ENCODE measurements at places on chromosomes 12 and 14.

- DNase-seq = no peak
These were observed 95.8 kb downstream of the SOX5 start for GRCh38 chr12:23853640-23854039.

DNA sequence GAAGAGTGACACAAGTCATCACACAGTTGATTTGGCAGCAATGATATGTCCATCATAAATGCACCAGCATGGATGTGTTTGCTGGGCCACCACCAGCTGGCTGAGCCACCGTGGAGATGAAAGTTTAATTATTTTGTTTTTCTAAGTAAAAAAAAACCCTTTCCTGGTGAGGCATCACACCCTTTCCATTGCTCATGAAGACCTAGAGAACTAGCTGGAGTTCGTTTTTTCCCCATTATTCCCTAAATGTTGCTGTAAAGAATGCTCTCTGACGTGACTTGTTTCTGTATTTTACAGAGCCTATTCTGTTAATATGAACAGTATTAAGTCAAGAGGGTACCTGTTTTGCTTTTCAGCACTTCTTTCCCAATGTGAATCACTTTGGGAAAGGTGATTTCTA lies 257.9 kb downstream of the MSRB3 start:
- no peak for DNase-seq

- no peak for DNase-seq
These were observed 82.6 kb downstream of the ERC1 start for GRCh38 chr12:1073652-1074051.

GRCh38 chr14:22713631-22713950 lies 52.9 kb upstream of the OXA1L start:
- no peak for DNase-seq

GRCh38 chr14:73759183-73759713 lies 45.1 kb upstream of the PNMA1 start:
- DNase-seq = no peak

DNA sequence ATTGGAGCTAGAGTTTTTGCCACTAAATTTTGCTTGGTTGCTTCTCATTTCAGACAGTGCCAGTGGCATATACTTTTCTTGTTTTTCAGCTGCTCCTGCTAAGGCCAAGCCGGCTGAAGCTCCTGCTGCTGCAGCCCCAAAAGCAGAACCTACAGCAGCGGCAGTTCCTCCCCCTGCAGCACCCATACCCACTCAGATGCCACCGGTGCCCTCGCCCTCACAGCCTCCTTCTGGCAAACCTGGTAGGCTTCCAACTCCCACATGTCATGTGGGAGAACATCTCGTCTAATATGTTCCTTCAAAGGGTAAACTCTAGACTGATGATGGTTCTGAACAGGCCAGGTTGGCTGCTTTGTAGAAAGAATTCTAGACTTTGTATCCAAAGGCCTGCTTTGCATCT lies 11.0 kb downstream of the DLST start:
- DNase-seq = no peak

DNA sequence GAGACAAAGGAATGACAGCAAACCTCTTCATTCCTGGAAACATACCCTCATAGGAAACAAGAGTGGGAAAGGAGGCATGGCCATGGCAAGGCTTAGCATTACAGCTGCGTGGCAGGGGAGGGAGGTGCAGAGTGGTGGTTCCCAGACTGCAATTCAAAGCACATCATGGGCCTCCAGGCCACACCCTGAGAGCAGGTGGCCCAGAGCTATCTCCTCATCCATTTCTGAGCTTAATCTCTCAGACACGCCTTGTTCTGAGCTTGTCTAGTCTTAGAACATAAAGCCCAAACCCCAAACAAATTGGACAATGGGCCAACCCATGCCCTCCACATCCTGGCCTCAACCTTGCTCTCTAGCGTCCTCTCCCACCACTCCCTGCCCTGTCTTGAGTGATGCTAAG lies 5.9 kb upstream of the KRT3 start:
- no peak for DNase-seq

DNA sequence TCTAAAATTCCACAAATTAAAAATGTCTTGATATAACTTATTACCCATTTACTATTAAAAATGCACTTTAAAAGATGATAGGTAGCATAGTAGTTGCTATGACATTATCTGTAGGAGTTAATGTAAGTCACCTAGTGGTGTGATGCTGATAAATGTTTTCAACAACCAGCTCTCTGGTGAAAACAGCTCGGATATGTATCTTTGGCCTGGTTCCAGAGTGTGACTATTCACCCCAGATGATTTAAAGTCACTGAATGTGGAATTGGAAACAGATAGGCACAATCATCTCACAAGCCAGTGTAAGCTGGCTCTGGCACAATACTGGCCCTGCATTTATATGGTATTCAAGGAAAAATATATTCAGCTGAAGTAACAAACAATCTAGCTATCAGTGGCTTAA lies 9.2 kb upstream of the CCDC196 start:
- DNase-seq = peak; percentile 24

DNA sequence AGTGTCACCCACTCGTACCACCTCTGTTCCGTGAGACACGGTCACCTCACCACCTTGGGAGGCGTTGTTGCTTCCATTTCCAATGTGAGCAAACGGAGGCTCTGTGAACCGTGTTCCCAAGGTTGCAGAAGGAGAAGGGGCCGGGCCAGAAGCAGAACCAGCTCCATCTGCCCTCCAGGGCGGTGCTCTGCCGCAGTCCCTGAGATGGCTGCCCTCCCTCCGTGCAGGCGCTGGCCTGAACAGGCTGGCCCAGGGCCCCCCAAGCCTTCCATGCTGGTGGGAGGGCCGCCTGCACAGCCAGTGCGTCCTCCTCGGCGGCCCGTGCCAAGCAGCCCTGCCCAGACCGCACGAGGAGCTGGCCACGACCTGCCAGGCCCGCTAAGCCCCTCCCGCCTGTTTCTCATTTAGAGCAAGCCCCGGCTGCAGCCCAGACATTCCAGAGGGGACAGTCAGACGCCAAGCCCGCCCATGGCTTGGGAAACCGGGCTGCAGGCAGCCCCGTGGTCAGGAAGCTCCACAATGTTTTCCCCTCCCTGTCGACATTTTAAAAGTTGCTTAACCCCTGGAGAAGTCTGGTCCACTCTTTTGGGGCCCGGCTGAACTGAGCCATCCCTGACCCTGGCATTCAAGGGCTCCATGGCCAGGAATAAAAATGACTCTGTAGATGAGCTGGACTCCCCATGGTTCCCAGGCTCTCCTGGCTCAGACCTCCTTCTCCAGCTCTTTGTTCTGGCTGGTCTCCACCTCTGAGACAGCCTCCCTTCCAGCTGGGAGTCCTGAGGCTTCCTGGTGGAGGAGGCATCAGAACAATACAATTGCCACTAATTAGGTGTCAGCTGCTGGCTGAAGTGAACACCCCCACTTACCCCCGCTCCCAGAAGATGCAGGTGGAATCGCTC lies 236.0 kb downstream of the BCL11B start:
- peak; percentile 44 for DNase-seq

DNA sequence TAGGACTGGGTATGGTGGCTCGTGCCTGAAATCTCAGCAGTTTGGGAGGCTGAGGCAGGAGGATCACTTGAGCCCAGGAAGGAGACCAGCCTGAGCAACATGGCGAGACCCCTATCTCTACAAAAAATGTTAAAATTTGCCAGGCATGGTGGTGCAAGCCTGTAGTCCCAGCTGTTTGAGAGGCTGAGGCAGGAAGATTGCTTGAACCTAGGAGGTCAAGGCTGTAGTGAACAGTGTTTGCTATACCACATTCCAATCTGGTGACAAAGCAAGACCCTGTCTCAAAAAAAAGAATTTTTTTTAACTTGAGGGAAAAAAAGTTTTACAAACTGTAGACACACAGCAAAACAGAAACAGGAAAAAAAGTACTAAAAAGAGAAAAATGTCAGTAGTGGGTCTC lies 2.3 kb upstream of the MAP3K9 start:
- DNase-seq = no peak

GRCh38 chr12:85920324-85920947 lies 46.3 kb downstream of the NTS start:
- DNase-seq = peak; percentile 34

DNA sequence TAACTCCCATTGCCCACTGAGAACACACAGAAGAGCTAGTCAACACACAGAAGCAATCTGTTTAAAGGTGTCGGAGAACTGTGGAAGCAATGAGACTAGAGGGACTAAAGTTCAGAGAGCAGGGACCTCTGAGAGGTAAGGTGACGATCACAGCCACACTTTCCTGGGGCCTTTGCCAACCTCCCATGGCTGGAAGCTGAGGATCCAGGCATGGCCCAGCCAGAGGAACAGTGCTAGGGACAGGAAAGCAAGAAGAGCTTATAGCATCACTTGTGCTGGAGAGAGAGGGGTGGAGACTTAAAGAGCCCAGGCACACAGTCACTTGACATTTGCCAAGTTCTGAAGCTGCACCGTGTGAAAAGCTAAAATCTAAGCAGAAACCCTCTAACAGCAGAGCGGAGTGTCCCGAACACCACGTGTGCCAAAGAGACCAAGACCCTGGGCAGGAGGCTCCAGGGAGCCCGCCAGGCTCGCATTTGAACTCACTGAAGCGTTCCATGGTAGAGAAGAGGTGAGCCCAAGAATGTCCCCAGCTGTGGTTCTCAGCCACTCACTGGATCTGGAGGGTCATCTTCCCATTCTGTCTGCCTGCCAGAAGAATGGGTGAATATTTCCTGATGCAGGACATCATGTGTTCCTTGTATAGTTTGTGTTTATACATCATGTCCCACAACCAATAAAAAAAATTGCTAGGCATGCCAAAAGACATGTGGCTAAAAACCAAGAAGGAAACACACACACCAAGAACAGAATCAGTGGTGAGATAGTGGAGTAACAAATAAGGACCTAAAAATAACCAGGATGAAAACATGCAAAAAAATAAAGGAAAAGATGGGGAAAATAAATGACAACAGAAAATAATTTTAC lies 174.0 kb upstream of the C14orf180 start:
- DNase-seq = no peak

DNA sequence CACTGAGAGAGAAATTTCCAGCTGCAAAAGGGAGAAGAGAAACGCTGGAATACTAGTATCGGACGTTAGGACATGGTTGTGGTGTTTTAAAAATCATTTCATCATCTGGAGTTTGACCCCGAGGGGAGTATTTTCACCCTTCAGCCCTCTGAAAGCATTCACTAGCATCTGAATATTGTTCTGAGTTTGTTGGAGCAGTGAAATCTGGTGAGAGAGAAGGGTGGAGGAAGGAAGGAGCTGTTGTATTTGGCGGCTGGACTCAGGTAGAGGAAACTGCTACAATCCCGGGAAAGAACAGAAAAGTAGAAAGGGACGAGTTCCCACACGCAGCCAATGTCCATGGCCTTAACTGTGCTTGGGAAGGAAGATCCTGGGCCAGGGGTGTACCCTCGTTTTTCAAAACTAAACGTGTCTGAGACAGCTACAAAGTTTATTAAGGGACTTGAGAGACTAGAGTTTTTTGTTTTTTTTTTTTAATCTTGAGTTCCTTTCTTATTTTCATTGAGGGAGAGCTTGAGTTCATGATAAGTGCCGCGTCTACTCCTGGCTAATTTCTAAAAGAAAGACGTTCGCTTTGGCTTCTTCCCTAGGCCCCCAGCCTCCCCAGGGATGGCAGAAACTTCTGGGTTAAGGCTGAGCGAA lies 896 bp upstream of the CDKN1B start:
- DNase-seq = no peak

All from HS-5 (cell line).